ENCODE measurements at places on chromosomes 2 and 18. TPM values are rescaled to one million over a fixed set of nuclear protein-coding genes. Genes with fewer than 3 reads are reported as not detected.

The EPAS1 gene
- total RNA-seq: 76.3 TPM

The CAVIN2 gene
- not detected for total RNA-seq

The SPDYA gene
- total RNA-seq: 0.93 TPM

The MDH1B gene
- 0.08 TPM for total RNA-seq

The ARHGAP15 gene
- 167 TPM for total RNA-seq

GRCh38 chr18:75475228-75475627, 47.7 kb upstream of the SMIM21 start:
- no peak overlapping the region for H3K27ac ChIP-seq
- DNase-seq: no peak
- H3K27me3 ChIP-seq: peaks cover 2% of the 10 kb centered on the region

DNA sequence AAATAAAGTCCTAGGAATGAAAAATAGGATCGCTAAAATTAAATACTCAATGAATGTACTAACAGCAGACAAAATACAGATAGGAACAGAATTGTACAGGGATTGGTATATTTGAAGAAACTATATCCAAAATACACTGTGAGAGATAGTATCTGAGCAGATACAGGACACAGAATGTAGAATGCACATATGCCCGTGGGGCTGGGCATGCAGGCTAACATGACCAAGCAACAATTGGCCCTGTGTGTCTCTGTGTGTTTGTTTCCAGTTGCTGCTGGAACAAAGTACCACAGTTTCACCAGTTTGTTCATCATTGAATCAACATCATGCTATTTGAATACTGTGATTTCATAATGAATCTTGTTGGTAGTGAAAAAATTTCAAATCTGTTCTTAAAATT, 127.6 kb downstream of the PMAIP1 start:
- no peak overlapping the region for H3K4me3 ChIP-seq
- H3K36me3 ChIP-seq: no peaks in the 10 kb centered on the region
- H3K4me1 ChIP-seq: no peaks in the 10 kb centered on the region
- no peak overlapping the region for H3K27ac ChIP-seq

DNA sequence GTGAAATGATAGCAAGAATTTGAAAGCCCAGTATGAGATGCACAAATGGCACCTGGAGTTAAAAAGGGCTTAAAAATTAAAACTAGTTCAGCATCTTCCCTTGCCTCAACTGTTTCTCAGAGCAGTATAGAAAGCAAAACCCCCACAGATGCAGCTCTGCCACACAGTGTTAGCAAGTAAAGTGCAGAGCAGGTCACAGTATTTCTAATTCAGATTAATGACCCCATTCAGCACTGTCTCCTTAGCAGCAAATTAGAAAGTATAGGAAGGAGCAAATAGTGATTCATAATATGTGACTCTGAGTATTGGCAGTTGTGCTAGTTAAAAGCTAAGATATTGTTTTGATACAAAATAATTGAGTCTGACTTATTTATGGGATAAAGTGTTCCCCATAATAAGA, 73.8 kb upstream of the CCDC85A start:
- no peak overlapping the region for H3K27ac ChIP-seq
- H3K4me1 ChIP-seq: no peaks in the 10 kb centered on the region
- H3K4me3 ChIP-seq: no peak overlapping the region
- no peaks in the 10 kb centered on the region for H3K36me3 ChIP-seq

GRCh38 chr2:71783815-71784214, 330.5 kb downstream of the DYSF start:
- H3K27me3 ChIP-seq: no peaks in the 10 kb centered on the region
- H3K4me3 ChIP-seq: no peak overlapping the region
- H3K36me3 ChIP-seq: no peaks in the 10 kb centered on the region

- H3K4me1 ChIP-seq: peaks cover 23% of the 10 kb centered on the region
- H3K4me3 ChIP-seq: no peak overlapping the region
- no peak overlapping the region for H3K27ac ChIP-seq
- no peak for DNase-seq
- peaks cover 9% of the 10 kb centered on the region for H3K27me3 ChIP-seq
Observed at GRCh38 chr2:130820279-130820861, 16.3 kb upstream of the ARHGEF4 start.

- H3K4me3 ChIP-seq: no peak overlapping the region
- no peak for DNase-seq
- H3K27me3 ChIP-seq: peaks cover 27% of the 10 kb centered on the region
- no peaks in the 10 kb centered on the region for H3K36me3 ChIP-seq
- H3K27ac ChIP-seq: no peak overlapping the region
Observed at GRCh38 chr2:130259594-130259993, 61.4 kb upstream of the TUBA3E start.

- DNase-seq: no peak
- no peaks in the 10 kb centered on the region for H3K27me3 ChIP-seq
- peaks cover 33% of the 10 kb centered on the region for H3K36me3 ChIP-seq
- no peak overlapping the region for H3K4me3 ChIP-seq
Observed at GRCh38 chr2:138554123-138554522, 52.6 kb downstream of the SPOPL start.

DNA sequence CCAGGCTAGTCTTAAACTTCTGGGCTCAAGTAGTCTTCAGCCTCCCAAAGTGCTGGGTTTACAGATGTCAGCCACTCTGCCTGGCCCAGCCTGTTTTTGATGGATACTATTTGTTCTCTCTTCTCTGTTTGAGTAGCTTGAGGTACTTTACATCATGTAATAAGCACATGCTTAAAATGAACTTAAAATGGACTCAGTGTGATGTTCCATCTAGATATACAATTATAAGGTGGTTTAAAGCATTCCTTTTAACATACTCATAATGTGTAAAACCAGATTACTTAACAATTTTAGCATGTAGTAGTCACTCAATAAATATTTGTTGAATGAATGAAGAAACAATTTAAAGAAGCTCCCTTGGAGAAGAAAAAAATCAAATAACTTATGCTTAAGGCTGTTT, 9.6 kb downstream of the PTPRM start:
- H3K27ac ChIP-seq: no peak overlapping the region
- H3K4me3 ChIP-seq: no peak overlapping the region
- peaks cover 3% of the 10 kb centered on the region for H3K27me3 ChIP-seq
- no peak for DNase-seq
- H3K4me1 ChIP-seq: peaks cover 13% of the 10 kb centered on the region

- no peak overlapping the region for H3K27ac ChIP-seq
- peak; percentile 79 for DNase-seq
- no peak overlapping the region for H3K4me3 ChIP-seq
- no peaks in the 10 kb centered on the region for H3K27me3 ChIP-seq
Observed at GRCh38 chr2:20642055-20642971, 8.6 kb downstream of the HS1BP3 start.

DNA sequence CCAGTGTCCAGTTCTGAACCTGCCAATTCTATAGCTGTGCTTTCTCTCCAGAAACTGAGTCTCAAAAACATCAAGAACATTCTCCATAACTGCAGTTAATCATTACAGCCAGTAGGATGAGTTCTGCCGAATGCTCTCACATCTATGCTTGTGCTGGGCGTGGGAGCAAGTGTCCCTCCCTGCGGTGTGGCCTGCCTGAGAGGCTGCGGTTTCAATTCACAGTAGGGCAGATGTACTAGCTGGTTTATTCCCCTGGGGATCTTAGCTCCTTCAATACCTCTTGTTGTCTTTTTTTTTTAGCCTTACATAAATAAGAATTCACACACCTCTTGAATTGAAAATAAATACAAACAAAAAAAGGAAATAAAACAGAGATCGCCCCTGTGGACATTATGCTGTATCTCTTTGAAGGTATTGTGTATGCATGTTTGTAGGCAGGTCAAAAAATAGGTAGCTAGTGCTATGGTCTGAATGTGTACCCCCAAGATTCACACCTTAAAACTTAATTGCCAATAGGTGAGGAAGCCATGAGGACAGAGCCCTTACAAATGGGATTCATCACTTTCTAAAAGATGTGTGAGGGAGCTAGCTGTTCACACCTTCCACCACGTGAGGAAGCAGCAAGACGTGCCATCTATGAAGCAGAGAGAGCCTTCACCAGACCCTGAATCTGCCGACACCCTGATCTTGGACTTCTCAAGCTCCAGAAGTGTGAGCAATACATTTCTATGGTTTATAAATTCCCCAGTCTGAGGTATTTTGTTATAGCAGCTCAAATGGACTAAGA, 74.3 kb downstream of the BCL2L11 start:
- H3K4me3 ChIP-seq: no peak overlapping the region
- peaks cover 25% of the 10 kb centered on the region for H3K27me3 ChIP-seq
- DNase-seq: no peak

DNA sequence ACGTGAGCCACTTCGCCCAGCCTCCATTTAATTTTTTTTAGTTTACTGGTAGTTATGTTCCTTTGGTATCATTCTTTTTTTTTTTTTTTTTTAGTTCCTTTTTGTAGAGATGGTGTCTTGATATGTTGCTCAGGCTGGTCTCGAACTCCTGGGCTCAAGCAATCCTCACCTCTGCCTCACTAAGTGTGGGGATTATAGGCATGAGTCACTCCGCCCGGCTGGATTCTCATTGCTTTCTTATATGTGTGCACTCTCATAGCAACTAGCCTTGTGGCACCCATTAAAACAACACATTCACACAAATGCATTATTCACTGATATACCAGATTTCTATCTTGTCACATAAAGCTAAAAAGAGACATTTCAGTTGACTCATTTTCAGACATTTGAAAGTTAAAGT, 4.2 kb downstream of the TTC27 start:
- no peak for DNase-seq
- peaks cover 15% of the 10 kb centered on the region for H3K36me3 ChIP-seq
- H3K27me3 ChIP-seq: no peaks in the 10 kb centered on the region
- H3K4me1 ChIP-seq: peaks cover 28% of the 10 kb centered on the region
- H3K4me3 ChIP-seq: no peak overlapping the region
- H3K27ac ChIP-seq: no peak overlapping the region

GRCh38 chr18:35289727-35290093, 319 bp downstream of the ZSCAN30 start:
- H3K27me3 ChIP-seq: no peaks in the 10 kb centered on the region
- H3K36me3 ChIP-seq: peaks cover 76% of the 10 kb centered on the region
- peak overlapping the region; percentile 90 for H3K4me3 ChIP-seq
- peak; percentile 44 for DNase-seq
- H3K27ac ChIP-seq: peak overlapping the region; percentile 90
- peaks cover 42% of the 10 kb centered on the region for H3K4me1 ChIP-seq

GRCh38 chr2:12073217-12073852, 326.9 kb downstream of the LPIN1 start:
- no peak overlapping the region for H3K4me3 ChIP-seq
- no peaks in the 10 kb centered on the region for H3K36me3 ChIP-seq
